ENCODE measurements at places on chromosomes 7 and 10.

DNA sequence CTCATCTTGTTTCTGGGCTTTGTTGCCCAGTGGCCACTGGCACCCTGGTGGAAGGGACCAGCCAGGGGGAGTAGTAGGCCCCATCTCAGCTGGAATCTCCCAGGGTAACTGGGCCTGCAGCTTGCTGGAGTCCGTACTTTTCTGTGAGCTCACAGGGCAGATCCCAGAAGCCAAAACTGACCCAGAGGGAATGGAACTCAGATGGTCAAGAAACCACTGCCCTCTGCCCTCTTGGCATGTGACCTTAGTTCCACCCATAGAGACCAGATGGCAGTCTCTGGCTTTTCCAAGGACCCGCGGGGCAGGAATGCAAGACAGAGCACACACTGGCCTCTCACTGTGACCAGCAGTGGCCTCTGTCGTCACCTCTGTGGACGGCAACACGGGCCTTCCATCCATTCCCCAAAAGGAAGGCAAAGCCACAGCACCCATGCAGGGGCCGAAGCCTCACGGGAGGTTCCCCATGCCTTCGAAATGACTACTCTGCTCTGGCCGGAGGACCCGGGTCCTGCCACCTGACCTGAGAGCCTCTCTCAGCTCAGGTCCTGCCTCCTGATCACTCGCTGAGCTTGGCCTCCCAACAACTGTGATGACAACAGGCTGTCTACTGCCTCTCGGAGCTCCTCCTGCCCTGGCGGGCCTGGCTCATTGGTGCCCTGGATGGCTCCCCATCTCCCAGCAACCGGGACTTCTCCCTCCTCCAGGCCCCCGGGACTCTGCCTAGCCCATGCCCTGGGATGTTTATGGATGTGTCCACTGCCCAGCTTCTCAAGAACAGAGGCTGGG, 29.9 kb downstream of the MYL10 start:
- DNase-seq, result no peak

DNA sequence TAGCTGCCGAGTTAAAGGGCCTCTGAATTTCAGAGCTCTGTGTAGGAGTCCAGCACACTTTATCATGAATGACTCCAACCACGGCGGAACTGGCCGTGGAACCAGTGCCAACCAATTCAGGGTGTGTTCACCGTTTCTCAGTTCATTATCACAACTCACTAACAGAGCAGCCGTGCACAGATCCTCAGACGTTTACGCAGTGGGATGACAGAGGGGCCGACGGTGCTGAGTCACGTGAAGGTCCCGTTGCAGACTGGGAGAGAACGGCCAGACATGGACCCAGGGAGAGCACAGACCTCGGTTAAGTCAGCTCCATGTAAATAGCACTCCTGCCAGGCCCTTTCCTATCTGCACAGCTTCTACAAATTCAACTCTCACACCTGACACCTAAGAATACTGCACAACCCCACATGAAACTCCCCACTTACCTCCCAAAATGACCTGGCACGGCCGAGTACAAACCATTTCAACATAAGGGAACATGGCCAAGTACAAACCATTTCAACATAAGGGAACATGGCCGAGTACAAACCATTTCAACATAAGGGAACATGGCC, 95.5 kb downstream of the DIP2C start:
- DNase-seq, result no peak

- no peak for DNase-seq
Observed at GRCh38 chr10:63214571-63214970, 81.4 kb downstream of the NRBF2 start.

GRCh38 chr7:145212050-145212449, 376.2 kb upstream of the TPK1 start:
- no peak for DNase-seq

DNA sequence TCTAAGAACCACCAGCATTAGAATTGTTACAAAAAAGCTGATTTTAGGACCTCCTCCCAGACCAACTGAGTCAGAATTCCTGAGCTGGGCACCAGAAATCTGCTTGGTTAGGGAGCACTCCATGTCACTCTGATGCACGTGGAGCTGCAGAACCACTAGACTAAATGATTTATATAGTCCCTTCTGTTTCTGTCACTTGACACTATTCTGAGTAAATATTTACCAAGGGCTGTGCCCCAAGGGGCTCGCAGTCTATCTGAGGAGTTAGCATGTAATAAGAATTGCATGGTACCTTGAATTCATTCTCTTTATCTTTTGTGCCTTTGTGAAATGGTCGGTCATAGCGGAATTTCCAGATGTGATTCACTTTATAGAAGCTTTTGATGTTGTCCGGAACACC, 196.0 kb upstream of the IMMP2L start:
- DNase-seq, result no peak

DNA sequence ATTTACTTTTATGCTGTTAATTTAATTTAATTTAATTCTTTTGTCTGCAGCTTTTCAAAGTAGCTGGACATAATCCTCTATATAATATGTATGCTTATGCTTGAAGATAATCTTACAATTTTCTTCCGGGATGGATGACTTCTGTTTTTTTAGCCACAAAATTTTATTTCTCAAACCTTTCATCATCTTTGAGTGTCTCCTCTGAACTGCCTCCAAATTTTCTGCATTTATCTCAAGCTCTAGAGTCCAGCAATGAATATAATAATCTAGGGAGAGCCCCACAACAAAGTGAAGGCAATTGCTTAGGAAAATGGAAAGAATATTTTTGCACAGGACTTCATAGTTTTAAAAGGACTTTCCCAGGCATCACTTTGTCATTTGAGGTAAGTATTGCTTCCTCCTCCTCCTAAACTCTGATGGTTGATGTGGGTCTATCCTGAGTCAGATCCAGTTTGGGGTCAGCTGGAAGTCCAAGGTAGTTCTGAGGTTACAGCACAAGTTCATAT, 53.7 kb upstream of the FAM3C start:
- no peak for DNase-seq

- DNase-seq, result no peak
Observed at GRCh38 chr7:67550801-67551436, 554.3 kb downstream of the TYW1 start.

GRCh38 chr10:47121336-47121735, 178.7 kb upstream of the GDF10 start:
- no peak for DNase-seq

- DNase-seq, result no peak
Observed at GRCh38 chr10:78065611-78066010, 31.9 kb downstream of the RPS24 start.

DNA sequence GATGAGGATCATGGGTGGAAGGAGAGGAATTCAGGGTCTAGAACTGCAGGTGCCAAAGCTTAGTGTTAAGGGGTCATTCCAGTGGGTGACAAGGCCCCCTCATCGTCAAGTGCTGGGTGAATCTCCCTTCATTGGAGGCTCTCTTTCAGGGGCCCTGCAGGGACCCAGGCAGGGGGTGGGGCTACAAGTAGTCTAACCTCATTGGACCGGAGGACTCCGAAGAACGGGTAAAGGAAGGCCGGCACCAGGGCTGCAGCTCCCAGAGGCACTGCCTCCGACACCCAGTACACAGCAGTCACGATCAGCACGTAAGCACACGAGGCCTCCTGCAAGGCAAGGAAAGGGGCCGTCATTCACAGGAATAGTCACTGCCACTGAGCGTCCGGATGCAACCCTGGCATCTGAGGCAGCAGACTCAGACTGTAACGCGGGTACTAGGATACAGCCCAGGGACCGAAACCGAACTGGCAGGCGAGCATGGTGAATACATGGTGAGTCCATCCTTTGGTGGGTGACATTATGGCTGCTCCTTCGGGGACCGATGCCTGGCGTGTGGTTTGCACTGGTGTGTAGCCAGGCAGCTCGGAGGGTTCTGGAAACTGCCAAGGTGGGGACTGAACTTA, 6.7 kb downstream of the SLC13A4 start:
- DNase-seq, result no peak

DNA sequence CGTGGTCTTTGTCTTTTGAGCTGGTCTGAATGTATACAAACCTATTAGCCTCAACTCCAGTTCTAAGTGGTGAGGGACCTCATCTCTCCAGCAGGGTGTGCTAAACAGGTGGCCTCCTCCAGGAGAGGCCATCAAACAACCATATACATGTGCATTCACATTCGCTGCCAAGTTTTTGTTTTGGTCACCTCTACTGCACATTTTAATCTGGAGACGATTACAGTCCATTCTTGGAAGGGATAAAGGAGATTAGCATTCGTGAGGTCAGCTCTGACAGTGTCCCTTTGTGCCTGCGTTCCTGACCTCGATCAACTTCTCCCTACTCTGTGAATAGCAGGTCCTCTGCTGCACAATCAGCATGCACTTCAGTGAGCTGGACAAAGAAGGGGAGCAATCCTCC, 60.8 kb downstream of the RHOBTB1 start:
- DNase-seq, result no peak

Measured in effector memory CD4-positive, alpha-beta T cell (primary cell).